Aorta (tissue), 5 donors: ENCODE measurements at places on chromosomes 5 and 9. TPM values are rescaled to one million over a fixed set of nuclear protein-coding genes. Genes with fewer than 3 reads are reported as not detected.

SLC25A2 gene
- total RNA-seq, result 1.1 TPM

IFNA2 gene
- total RNA-seq, result not detected

RNF208 gene
- total RNA-seq, result 3.4 TPM

SPEF2 gene
- total RNA-seq, result 4.4 TPM

UBTD2 gene
- 17.0 TPM for total RNA-seq

MIER3 gene
- total RNA-seq, result 27.2 TPM

CD74 gene
- total RNA-seq, result 677 TPM

FRRS1L gene
- 0.29 TPM for total RNA-seq

NPR3 gene
- total RNA-seq, result 15.2 TPM

PCDHB6 gene
- 2.7 TPM for total RNA-seq

PSMB7 gene
- 75.9 TPM for total RNA-seq

HAPLN1 gene
- 3.5 TPM for total RNA-seq

OTP gene
- not detected for total RNA-seq

SYK gene
- 31.5 TPM for total RNA-seq

IL5 gene
- not detected for total RNA-seq

PRDM9 gene
- total RNA-seq, result not detected

CDH6 gene
- 5.2 TPM for total RNA-seq

SLC1A1 gene
- 3.0 TPM for total RNA-seq

CENPK gene
- total RNA-seq, result 3.7 TPM

PRRC2B gene
- 200 TPM for total RNA-seq
